G401 (cell line): ENCODE measurements at places on chromosomes 1 and 21. TPM values are rescaled to one million over a fixed set of nuclear protein-coding genes. Genes with fewer than 3 reads are reported as not detected.

DNA sequence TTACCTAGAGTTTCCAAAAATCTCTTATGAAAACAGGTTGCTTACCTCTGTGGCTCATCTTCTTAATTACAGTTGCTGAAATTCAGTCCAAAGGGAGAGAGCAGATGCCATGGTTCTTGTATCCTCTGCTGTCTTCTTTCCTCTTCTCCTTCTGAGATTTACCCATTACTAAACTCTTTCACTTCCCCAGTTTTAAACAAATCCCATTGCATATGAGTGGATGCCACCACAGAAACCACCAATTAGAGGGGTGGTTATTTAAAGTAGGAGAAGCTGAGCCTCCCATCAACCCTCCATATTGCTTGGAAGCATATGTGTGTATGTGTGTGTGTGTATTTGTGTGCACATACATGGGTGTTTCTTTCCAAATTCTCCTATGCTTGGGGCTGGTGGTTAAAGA is 128.5 kb upstream of the KCNK1 start:
- DNase-seq: no peak

- peak; percentile 72 for DNase-seq
Measured at GRCh38 chr1:110750562-110750961, 75.8 kb upstream of the KCNA3 start.

Gene CFHR2
- total RNA-seq: not detected in 2 replicates

DNA sequence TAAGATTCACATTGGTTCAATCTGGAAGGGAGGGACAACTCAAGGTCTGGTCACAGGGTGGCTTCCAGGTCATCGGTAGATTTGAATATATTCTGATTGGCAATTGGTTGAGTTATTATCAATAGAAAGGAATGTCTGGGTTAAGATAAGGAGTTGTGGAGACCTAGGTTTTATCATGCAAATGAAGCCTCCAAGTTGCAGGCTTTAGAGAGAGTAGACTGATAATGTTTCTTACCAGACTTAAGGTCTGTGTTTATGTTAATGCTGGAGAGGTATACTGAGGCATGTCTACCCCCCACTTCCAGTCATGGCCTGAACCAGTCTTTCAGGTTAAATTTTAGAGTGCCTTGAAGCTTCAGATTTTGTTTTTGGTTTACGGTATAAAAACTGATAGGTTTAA is 29.7 kb downstream of the USP25 start:
- DNase-seq: no peak

Gene ADAMTS5
- not detected in 2 replicates for total RNA-seq

Gene CD53
- total RNA-seq: not detected in 2 replicates
